ENCODE measurements at places on chromosomes 12 and 14.

DNA sequence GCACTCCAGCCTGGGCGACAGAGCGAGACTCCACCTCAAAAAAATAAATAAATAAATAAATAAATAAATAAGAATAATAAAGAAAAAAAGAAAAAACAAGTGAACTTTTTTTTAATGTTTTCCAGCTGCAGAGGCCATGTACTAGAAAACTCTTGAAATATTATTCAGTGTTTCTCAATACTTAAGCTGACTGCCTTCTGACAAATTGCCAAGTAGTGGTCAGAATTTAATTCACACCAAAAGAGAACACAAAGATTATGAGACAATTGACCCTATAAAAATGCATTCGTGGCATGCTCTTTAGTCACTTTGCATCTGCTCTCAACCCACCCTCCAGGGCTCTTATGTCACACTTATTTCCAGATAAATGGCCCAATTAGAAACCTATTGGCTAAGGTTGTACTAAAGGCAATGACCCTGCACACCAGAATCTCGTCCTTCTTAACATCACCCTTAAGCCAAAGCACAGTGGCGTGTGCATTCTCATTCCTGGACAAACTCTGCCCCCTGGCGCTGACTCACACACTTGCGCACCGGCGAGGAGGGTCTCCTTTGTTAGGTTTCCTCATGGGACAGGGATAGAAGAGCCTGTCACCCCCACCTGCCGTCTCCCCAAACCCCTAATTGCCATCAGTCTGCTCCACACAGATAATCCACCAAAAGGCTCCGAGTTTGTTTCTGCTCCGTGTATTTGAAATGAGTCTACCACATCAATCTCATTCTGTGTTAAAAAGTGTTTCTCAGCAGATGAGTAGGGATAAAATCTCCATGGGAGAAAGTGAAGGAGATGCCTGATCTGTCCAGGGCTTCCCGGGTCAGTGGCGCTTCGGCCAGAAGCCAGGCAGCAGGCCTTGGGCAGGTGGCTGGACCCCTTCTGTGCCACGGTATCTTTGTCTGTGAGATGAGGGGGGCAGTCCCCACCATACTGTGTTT, 73.1 kb upstream of the CEP83 start:
- DNase-seq = peak; percentile 92

DNA sequence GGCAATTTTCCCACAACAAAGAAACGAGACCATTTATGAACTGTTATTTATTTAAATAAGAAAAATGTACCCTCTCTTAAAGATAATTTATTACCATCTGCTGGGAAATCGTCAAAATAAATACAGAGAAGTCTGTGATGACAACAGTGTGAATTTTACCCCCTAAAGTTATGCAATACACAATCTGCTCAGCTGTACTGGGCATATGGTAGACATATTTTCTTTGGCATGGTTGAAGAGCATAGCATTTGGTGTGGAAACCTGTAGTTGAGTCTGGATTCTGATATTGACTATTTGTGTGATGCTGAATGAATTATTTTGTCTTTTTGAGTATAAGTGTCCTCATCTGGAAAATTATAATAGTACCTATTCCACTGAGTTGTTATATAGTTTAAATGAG, 60.0 kb downstream of the CFAP54 start:
- no peak for DNase-seq

DNA sequence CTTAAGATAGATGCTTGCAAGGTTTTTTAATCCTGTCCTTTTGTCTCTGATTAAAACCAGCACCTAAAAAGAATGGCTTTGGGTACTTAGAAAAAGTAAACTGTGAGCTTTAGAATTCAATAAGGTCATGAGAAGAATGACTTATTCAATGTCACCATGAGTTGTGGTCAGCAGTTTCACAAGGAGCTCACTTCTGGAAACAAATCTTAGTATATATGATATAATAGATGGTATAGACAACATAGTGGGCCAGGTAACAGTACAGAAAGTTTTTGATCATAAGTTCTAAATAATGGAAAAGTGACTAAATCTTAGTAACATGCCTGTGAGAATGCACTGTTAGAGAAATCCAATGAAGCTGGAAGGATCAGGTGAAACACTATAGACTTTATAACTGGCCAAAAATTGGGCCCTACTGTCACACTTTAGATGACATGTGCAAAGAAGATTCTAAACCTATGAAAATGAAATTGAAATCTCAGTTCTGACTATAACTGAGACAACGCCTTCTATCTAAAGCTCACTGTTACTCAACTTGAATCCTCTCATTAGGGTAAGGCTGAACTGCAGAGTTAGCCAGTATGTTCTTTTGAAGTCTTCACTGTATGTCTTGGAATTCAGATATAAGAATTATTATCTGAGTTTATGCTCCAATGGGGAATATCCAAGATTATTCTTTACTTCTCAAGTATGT, 42.4 kb upstream of the RAD51AP1 start:
- no peak for DNase-seq

- no peak for DNase-seq
Measured at GRCh38 chr14:72201645-72202044, 269.4 kb downstream of the RGS6 start.

GRCh38 chr14:105980224-105980623, 453.8 kb downstream of the TMEM121 start:
- no peak for DNase-seq

GRCh38 chr12:93979189-93979588, 169.2 kb upstream of the PLXNC1 start:
- DNase-seq = no peak

DNA sequence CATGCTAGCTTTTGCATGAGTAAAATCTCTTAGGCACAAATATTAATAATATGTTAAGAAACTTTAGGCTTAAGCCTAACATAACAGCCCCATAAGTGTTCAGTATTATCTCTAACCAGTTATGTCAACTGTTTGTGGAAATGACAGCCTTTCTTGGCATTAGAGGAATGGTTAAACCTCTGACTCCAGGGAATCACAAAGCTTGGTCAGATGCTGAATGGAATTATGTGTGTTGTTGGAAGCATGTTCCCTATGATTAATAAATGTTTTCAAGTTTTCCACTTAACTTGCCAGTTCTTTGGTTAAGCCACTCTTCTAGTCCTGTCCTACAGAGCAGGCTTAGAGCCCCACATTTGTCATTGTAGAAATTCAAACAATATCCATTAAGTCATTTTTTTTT, 17.0 kb downstream of the PSEN1 start:
- no peak for DNase-seq

DNA sequence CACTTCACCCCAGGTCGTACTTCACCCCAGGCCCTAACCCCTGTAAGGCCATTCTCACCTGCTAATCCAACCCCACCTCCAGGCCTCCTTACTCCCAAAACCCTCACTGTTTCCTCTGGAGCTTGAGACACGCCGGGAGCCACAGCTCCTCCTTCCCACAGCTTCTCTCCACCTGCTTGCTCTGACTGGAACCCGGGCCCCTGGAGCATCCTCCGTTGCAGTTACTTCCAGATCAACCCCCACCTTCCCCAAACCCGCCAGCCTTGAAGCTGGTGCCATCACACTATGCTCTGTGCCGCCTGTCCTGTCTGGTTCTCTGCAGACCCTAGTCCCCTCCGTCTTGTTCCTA, 34.6 kb upstream of the PPP2R5C start:
- no peak for DNase-seq

DNA sequence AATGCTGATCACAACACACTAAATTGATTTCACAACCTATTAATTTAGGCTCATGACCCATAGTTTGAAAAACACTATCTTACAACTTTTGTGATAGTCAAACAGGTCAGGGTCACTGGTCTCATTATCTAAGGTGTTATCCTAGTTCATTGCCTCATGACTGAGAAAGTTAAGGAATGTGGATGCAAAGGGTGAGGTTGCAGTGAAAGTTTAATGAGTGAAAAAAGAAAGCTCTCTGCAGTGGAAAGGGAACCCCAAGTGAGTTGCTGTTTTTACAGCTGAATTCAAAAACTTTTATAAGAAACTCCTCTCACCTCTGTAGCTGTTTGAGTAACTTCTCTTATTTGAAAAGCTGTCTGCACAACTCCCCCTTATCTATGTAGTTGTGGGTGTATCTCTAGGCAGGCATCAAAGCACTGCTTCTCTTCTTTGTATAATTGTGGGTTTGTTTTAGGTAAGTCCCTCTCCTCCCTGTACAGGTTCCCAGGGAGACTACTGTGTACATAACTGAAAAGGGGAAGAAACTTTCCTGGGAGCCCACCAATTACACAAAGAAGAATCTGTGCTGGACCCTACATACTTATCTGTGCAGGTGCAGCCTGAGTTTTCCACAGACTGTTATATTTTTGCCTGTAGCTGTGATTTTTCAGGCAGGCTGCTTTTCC, 18.9 kb downstream of the DNAL1 start:
- no peak for DNase-seq

DNA sequence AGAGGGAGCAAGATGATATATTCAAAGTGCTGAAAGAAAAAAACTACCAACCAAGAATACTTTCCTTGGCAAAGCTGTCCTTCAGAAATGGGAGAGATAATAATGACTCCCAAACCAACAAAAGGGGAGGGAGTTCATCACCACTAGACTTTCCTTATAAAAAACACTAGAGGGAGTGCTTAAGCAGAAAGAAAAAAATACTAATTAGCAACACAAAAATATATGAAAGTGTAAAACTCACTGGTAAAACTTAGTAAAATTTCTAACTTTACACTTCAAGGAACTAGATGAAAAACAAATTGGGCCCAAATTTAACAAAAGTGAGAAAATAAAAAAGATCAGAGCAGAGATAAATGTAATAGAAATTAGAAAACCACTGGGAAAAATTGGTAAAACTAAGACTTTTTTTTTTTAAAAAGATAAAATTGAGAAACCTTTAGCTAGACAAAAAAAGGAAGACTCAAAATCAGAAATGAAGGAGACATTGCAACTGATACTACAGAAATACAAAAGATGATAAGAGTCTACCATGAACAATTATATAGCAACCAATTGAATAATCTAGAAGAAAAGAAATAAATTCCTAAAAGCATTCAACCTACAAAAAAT, 60.4 kb upstream of the FAR2 start:
- no peak for DNase-seq

GRCh38 chr14:91415794-91416743, 1.6 kb downstream of the CCDC88C start:
- no peak for DNase-seq

- DNase-seq = no peak
Measured at GRCh38 chr14:90354551-90355298, 23.0 kb upstream of the NRDE2 start.

DNA sequence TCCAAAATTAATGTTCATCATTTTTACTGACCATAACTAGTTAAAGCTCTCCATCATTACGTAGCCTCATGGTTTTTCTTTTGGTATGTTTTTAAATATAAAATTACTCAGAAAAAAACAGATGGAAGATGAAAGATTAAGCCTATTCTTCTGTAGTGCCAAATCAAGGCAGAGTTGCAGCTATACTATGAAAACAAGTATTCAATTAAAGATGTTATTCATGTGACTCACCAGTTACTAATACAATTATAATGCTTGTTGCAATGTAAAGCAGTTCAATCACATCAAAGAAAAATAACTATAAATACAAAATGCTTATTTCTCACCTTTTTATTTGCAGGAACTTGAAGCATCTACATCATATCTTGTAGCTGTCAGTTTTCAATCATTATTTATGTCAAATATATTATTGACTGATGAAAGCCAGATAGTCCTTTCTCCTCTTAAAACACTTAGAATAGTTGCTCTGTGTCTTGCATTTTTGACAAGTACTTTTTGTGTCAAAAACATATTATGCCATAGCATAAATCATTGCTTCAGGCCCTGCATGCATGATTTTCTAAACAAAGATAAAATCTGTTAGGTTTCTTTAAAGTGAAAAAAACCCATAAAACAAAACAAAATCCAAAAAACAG, 36.0 kb upstream of the TRHDE start:
- DNase-seq = no peak

- no peak for DNase-seq
Measured at GRCh38 chr12:62446754-62447452, 19.7 kb upstream of the MON2 start.

- DNase-seq = no peak
Measured at GRCh38 chr12:50524621-50525020, 19.8 kb downstream of the DIP2B start.

GRCh38 chr12:99852666-99853065, 132.1 kb downstream of the ANKS1B start:
- DNase-seq = no peak

- no peak for DNase-seq
Measured at GRCh38 chr12:3533703-3534386, 42.8 kb downstream of the PRMT8 start.

GRCh38 chr12:39427360-39427808, 15.5 kb downstream of the KIF21A start:
- DNase-seq = no peak

DNA sequence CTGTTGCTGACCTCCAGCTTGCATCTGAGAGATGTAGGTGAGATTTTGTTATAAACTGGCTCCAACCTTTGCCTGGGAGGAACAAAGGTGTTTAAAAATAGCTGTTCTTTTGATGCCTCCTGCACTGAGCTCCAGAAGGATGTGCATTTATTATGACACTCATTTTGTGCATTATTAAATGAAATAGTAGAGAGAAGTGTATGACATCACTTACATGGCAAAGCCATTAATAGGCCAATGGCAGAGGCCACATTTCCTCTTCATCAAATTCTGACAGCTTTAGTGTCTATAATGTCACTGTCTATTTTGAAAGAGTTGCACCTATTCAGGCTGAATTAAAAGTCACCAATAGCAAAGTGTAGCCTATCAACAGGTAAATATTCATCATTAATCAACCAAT, 564.6 kb downstream of the FLRT2 start:
- DNase-seq = no peak

DNA sequence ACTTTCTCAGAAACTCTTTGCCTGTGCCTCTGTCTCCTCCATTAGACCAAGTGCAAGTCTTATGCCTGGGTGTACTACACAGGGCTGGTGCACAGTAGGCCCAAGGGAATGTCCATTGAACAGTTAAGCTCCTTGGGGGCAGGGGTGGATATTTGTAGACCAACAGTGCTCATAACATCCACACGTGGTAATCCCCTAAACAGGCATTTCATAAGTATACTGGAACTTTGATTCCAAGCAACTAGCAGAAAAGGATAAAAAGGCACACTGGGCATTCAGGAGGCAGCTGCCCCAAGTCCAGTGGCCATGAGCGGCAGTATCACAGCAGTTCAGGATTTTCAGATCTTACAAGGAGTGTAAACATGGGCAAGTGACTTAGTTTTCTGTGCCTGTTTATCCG, 16.8 kb downstream of the NUAK1 start:
- no peak for DNase-seq

GRCh38 chr12:10554756-10555481, 49.2 kb downstream of the EIF2S3B start:
- DNase-seq = no peak

DNA sequence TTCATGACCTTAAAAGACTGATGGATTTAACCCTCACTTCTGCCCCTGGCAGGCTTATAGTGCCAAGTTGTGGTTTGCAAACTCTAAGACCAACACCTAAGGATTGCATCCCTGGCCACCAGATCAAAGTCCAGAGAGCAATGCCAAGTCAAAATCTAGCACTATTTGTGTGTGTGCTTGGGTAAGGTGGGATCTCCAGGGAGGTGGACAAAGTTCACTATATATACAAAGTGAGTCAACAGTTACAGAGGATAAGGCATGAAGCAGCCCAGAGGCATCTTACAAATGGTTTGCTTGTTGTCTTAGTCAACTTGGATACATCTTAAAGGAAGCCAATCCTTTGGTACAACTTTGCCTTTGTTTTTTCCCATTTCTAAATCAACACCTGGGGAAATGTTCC, 137.3 kb downstream of the MSRB3 start:
- DNase-seq = no peak

Measured in lower leg skin (tissue), 4 donors.